Fibroblast of skin of left quadriceps (primary cell): ENCODE measurements at places on chromosomes 1 and 21.

- DNase-seq: no peak
Measured at GRCh38 chr1:102978874-102979273, 129.4 kb downstream of the COL11A1 start.

- no peak for DNase-seq
Measured at GRCh38 chr1:235617140-235617539, 32.4 kb downstream of the GNG4 start.

DNA sequence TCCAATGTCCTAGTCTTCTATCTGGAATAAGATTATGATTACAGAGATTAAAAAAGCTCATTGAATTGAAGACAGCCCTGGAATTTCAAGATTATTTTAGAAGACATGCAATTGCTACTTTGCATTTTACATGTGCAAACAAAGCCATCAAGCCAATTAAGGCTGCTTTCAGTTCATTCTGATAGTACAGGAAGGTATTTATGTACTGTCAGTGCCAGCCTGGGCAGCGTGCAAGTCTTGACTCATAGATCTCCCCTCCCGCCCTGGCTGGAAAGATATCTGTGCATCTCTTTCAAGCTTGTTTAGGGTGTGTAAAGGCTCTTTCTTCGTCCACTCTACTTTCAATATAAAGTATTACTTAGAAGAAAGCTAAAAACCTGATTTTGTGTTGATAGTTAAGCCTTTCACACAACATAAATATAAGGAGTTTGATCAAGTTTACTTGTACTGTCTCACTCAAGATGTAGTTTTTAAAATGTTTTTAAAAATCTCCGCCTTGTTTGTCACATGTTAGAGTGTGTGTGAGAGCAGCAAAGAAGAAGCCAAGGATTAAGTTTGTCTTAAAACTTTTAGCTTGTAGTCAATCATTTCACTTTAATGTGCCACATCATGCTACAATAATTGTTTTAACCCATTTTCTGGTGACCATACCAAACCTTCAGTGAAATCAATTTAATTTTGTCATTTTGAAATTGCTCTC, 13.6 kb upstream of the LYPLAL1 start:
- no peak for DNase-seq

GRCh38 chr21:34889320-34889675, 159.8 kb downstream of the RUNX1 start:
- no peak for DNase-seq

- DNase-seq: no peak
Measured at GRCh38 chr1:193498088-193498655, 311.8 kb upstream of the B3GALT2 start.
